ENCODE measurements at places on chromosomes 2 and 18. TPM values are rescaled to one million over a fixed set of nuclear protein-coding genes. Genes with fewer than 3 reads are reported as not detected.

DPYSL5 gene
- total RNA-seq: not detected

MDH1B gene
- total RNA-seq: 0.23 TPM

GALNT14 gene
- total RNA-seq: 12.7 TPM

GNAL gene
- total RNA-seq: 0.23 TPM

DSEL gene
- total RNA-seq: 19.0 TPM

KLHL14 gene
- not detected for total RNA-seq

HOXD1 gene
- not detected for total RNA-seq

DNA sequence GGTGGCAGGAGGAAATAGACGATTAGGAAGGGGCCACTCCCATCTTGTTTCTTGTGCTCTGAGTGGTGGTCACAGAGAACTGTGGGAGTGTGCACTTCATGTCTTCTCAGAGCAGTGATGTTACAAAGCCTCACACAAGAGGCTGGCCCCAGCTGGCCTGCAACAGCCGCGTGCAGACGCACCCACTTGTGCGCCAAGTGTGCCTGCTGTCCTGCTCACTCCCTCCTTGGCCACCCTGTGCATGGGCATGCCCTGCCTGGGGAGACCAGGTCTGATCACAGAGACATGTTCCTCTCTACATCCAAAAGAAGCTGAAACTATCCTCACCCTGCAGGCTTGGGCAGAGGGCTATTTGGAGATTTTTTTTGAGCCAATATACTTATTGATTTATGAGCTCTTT lies 108.4 kb downstream of the MRO start:
- no peak for DNase-seq

GRCh38 chr2:14716319-14716718 lies 83.8 kb downstream of the LRATD1 start:
- DNase-seq: no peak

DNA sequence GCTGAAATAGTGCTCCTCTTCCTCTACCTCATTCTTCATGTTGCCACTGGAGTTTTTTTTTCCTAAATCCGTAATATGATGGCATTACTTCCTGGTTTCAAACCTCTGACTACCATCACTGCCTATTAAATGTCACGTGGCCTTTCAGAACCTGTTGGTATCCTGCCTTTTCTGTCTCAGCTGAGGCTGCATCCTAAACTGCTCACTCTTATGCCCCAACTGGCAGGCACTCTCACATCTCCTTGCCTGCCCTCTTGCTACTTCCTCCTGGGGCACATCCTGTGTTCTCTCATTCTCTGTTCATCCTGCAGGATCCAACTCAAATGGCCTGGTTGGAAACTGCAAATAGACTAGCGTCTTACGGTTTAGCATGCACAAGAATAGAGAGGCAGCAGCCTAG lies 468.1 kb upstream of the FANCL start:
- no peak for DNase-seq

- DNase-seq: no peak
Observed at GRCh38 chr2:162538967-162539366, 195.0 kb downstream of the GCA start.

DNA sequence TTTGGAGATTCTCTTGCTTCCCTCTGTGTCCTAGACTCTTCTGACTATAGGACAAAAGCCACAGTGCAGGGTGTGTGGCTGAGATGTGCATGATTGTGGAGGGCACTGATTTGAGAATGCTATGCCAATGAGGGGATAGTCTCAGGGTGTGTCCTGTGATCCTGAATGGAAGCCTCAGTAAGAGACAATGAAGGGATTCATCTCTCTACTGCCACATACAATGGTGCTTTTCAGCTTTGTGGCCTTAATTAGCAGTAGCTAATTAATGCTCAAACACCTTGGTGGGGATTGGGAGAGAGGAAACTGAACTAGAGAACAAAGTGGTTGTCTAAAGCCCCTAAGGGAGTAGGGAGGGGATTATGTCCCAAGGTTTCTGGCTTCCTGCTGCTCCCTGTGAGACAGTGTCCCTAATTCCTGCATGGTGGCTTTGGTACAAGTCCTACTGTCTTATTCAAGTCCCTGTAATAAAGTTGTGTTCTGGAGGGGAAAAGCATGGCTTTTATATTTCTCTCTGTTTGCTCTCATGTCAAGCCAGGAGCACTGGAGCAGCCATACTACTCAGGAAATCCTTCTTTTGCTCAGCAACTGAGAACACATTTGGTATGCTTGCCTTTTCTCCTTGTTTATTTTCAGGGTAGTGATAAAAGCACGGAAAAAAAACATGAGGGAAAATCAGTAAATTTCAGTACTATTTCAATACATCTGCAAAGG lies 415.2 kb upstream of the TCF4 start:
- no peak for DNase-seq

GRCh38 chr2:137249463-137250130 lies 484.3 kb downstream of the THSD7B start:
- DNase-seq: peak; percentile 26

GRCh38 chr2:20737505-20737904 lies 70.6 kb downstream of the GDF7 start:
- no peak for DNase-seq

DNA sequence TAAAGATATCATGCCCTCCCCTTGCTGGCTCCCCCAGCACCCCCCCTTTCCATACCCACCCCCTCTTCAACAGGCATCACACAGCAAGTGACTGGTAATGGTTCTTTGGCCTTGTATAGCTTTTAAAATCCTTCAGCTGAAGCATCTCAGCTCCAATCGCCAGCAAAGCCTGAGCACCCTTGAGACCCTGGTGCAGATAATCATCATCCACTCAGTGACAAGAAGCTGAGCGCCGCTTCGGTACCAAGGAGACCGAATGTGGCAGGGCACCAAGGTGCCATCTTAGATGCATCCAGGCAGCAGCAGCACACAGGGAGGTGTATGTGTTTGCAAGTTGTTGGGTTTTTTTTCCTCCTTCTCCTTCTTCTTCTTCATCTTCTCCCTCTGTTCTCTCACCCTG lies 232.7 kb downstream of the BCL11A start:
- no peak for DNase-seq

DNA sequence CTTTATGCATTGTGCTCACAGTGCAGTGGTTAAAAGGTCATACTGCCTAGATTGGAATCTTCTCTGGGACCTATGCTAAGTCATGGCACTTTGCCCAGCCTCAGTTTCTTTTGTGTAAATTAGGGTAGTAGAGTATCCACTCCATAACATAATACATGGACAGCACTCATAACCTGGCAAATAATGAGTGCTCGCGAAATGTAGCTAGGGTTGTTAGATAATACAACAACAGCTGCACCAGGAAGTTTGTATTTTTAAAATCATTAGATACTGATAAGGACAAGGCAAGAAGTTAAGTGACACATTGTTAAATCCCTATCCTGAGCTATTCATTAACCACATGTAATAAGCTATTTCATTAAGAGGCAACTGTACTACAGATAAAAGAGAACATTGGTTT lies 13.8 kb upstream of the PLA2R1 start:
- DNase-seq: no peak

- peak; percentile 93 for DNase-seq
Observed at GRCh38 chr2:233422050-233422639, 67.9 kb downstream of the DGKD start.

- DNase-seq: no peak
Observed at GRCh38 chr2:170505631-170506275, 209.4 kb upstream of the SP5 start.

GRCh38 chr18:57841568-57841967 lies 38.5 kb upstream of the ATP8B1 start:
- no peak for DNase-seq

DNA sequence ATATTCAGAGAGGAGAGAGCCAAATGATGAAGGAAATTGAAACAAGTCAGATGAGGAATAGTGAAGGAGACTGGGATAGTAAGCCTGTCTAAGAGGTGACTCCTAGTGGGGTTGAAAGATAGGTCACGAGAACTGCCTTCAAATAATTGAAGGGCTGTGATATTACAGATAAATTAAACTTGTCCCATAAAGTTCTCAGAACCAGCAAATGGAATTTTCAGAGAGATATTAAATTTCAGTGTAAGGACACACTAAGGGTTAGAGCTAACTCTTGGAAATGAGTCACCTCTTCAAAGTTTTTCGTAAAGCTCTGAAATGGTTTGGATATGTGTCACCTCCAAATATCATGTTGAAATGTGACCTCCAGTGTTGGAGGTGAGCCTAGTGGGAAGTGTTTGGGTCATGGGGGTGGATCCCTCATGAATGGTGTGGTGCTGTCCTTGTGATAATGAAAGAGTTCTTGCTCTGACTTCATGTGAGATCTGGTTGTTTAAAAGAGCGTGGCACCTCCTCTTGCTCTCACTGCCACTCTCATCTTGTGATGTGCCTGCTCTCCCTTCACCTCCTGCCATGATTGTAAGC lies 87.3 kb downstream of the BABAM2 start:
- peak; percentile 96 for DNase-seq

- no peak for DNase-seq
Observed at GRCh38 chr2:148848146-148848545, 26.9 kb upstream of the KIF5C start.

- DNase-seq: no peak
Observed at GRCh38 chr2:241123816-241124536, 21.9 kb upstream of the MTERF4 start.

DNA sequence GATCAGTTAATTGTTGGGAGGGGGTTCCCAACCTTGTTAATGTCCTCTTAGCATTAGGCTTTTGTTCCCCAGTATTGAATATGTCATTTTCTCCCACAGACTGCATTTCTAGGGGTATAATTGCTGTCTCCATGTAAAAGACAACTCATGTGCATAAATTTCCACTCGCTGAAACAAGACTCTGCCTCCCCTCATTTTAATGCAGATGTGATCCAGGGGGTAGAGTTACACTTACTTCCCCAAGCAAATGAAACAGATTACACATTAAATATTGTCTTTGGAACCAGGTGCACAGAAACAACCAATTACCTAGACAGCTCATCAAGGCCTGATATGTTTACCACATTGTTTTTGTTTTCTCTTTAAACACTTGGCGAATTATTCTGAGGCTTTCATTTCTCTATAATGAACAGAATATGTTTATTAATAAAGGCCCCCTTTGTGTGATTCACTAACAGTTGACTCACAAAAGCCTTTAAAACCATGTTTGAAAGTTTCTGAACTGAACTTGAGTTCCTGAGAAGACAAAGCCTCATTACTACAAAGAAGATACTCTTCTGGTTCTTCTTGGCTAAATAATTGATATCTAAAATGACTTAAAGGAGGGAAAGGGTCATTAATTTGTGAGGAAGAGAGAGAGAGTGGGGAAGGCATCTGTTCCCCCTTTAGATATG lies 15.0 kb upstream of the ACVR1 start:
- no peak for DNase-seq

GRCh38 chr2:36539631-36540030 lies 58.3 kb downstream of the FEZ2 start:
- DNase-seq: peak; percentile 61

- no peak for DNase-seq
Observed at GRCh38 chr2:152348388-152348787, 13.4 kb downstream of the FMNL2 start.

GRCh38 chr2:10278029-10278762 lies 24.5 kb upstream of the HPCAL1 start:
- DNase-seq: no peak

DNA sequence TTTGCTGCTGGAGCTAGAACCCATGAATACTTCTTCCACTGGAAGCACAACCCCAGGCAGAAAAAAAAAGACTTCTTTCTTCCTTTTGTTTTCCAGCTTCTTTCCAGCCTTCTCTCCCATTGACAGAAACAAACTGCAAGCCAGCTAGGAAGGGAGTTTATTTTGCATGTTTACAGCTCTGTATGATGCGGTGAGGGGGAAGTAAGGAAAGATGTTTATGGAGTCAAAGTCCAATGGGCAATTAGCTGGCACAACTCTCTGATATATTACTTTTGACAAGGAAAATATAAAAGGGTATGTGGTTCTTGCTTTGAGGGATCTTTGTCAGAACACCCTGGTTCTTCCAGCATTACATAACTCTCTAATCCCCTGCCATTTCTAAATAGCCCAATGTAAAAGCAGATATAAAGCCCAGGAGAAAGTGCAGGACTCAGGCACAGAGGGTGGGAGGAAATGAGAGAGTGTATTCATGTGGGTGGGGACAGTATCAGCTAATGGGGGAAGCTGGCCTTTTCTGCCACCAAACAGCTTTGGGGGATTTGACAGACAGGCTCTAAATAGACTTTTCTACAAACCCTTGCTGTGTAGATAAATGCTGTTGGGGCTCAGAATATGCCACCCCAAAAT lies 9.3 kb upstream of the NMS start:
- DNase-seq: no peak

Data from PC-3 (cell line).